ENCODE measurements at places on chromosomes 7 and 10. TPM values are rescaled to one million over a fixed set of nuclear protein-coding genes. Genes with fewer than 3 reads are reported as not detected.

DNA sequence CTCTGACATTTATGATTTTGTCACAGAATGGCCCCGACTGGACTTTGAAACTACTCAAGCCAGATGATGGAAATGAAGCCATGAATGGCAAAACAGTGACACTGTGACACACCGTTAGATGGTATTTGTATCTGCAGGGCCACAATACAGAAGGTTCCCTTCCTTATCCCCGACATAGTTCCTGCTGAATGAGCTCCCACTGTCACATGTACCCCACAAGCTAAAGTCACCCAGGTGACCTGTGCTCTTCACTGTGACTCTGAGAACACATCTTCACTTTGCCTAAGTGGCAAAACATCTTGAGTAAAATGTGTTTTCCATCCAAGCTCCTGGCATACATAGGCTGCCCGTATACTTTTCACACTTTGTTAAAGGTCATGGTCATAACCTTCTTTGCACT is 89.5 kb downstream of the LSM5 start:
- no peak for DNase-seq

- DNase-seq = no peak
These were observed 29.0 kb downstream of the AKR1D1 start for GRCh38 chr7:138105221-138105620.

GRCh38 chr10:6382081-6382480 is 179.3 kb downstream of the PFKFB3 start:
- DNase-seq = no peak

DNA sequence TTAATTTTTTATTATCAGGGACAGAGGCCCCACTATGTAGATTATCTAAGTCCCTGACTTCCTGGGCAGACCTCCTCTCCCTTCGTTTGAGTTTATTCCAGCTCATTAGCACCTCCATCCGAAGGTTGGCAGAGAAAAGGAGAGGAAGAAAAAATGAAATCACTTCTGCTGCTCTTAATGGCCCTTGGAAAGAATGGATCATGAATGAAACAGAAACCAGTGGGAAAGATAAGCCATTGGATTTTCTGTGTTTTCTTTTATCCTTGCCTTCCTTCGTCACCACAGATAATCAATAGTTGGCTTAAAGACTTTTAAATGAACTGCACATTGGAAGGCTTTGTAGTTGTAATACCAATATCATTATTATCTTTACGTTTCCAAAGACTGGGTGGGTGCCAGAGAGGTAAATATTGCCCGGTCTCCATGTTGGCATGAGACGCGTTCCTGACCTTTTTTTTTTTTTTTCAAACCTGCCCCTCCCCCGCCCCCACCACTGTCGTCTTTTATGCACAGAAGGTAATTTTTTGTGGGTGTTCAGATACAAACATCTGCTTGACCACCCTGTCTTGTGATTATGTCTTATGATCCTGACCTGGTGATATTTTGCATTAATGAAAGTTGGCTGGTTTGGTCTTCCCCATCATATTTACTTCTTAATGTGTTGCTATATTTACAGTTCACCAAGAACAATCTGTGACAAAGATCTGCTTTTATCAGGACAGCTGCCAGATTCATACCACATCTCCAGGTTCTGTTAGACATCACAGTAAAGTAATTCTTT is 116.8 kb downstream of the ARID5B start:
- DNase-seq = no peak

- no peak for DNase-seq
These were observed 318.2 kb downstream of the EXOC4 start for GRCh38 chr7:133571076-133571475.

- DNase-seq = no peak
These were observed 244.1 kb upstream of the DPP6 start for GRCh38 chr7:153808117-153808516.

GRCh38 chr7:104497379-104497967 is 169.1 kb downstream of the LHFPL3 start:
- DNase-seq = no peak

GRCh38 chr10:92800134-92800733 is 48.1 kb upstream of the EXOC6 start:
- no peak for DNase-seq

- no peak for DNase-seq
These were observed 63.5 kb downstream of the PAX2 start for GRCh38 chr10:100808876-100809275.

DNA sequence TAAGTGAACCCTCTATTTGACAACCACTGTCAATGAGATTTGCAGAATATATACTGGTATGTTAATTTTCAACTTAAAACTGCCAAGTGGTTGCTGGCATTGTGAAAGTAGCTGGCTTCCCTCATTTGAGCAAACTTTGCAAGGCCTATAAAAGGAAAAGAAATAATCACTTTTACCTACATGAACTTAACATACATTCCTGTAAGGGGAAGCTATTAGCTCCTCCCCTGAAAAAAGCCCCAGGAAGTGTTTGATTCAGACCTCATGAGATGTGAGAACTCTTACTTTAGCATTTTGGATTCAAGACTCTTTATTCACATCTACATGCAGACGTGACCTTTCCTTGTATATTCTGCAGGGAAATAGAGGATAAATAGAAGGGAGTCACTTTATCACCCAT is 175.6 kb downstream of the OTUD1 start:
- DNase-seq = no peak

DNA sequence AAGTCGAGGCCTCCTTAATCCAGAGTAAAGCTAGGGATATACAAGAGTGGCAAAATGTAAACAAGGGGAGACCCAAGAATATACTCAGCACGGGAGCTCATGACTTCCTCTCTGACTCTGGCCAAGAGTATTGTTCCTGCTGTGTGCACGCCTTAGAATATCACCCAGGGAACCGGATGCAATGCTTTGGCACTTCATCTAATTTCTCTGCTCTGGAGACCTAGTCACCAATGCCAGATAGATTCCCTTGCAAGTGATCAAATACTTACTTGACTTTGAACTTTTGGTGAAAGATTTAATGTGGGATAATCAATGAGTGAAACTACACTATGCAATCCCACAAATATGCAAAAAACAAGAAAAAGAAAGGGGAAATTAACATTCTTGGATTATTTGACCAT is 695.5 kb downstream of the INHBA start:
- DNase-seq = no peak

GRCh38 chr10:97090035-97090434 is 95.7 kb downstream of the SLIT1 start:
- no peak for DNase-seq

DNA sequence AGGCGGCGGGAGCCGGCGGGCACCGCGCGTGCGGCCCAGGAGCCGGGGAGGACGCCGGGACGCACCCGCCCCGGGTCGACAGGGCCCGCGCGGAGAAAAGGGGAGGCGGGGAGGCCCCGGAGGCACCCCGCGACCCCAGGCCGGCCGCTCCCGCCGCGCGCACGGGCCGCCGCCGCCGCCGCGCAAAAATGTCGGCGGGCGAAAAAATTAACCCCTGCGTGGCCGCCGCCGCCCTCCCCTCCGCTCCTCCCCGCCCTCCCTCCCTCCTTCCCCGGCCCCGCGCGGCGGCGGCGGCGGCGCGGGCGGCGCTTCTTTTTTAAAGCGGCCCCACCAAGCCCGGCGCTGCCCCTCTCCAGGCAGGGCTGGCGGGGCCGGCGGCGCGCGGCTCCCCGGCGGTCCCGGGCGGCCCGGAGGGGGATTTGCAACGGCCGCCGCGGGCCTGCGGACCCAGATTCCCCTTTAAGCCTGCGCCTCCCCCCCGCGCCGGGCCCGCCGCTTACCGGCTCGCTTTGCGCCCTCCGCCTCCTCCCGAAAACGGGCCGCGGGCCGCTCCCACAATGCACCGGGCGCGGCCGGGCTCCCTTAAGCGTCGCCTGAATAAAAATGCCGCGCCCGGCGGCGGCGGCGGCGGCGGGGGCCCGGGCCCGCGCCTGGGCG is 465 bp downstream of the SEPHS1 start:
- DNase-seq = no peak

GRCh38 chr7:102024005-102024768 is 206.8 kb downstream of the CUX1 start:
- no peak for DNase-seq

DNA sequence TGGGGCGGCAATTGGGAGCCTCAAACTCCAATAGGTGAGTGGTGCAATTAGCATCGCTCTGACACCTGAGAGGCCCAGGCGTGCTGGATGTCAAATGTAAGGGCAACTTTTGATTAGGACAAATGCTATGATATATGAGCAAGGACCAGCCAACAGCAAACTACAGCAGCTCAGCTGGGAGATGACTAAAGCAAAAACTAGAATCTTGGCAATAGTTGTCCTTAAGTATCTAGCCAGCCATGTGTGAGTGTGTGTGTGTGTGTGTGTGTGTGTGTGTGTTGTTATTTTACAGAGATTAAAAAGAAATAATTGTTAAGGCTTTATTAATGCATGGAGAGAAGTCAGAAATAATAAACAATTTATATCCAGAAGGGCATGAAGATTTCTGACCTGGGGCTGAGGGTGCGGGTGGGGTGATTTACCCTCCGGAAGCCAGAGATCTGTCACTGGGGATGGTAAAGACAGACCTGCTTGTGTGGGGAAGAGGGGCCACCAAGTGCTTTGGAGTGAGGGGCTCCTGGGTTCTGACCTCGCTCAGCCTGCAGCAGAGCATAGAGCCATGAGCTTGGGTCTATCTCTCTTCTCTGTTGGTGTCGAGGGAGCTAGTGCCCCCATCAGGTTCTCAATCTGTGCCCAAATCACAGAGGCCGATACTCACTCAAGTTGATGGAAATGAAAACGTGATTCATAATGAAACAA is 77.3 kb downstream of the EMX2 start:
- DNase-seq = no peak

GRCh38 chr7:130207642-130208041 is at the start of gene SSMEM1:
Gene SSMEM1, plus strand, starts transcription at chr7:130207860. Its CDS starts 51 bp downstream, at chr7:130207911.
- no peak for DNase-seq

DNA sequence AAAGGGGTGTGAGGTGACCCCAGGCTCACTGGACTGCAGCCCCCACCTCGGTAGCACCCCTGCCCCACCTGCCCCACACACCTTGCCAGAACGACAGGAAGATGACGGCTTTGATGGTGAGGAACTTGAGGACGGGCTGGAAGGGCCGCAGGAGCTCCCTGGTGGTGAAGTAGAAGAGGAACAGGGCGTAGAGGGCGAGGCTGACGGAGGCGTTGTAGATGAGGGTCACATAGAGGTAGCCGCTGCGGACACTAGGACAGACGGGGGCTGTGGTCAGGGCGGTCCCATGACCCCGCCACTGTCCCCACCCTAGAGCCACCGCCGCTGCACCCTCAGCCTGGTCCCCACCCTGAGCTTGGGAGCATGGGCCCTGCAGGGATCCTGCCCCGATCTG is 7.6 kb downstream of the TMEM184A start:
- no peak for DNase-seq

DNA sequence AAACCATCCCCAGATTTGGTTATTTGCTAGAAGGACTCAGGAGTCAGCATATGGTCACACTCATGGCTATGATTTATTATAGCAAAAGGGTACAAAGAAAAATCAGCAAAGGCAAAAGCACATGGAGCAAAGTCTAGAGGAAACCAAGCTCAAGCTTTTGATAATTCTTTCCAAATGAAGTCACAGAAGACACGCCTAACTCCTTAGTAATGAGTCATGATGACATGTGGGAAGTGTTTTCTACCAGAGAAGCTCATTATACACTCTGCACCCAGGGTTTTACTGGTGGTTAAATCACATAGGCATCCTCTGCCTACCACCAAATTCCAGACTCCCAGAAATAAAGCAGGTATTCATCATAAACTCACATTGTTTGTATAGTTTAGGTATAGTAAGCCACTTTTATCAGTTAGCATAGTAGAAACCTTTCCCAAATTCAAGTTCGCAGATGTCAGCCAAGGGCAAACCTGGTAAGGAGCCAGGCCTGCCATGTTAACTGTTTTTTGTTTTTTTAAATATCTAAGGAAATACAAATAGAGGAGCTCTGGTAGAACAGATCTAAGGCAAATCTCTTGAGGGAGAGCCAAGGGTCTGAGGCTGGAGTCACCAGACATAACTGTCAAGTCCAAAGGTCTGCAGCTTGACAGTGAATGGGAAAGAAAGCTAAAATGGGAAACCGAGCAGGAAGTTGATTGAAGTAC is 15.4 kb upstream of the HIBADH start:
- no peak for DNase-seq

The OPN4 gene
- not detected for total RNA-seq

The CPVL gene
- 28.8 TPM for total RNA-seq

The PRDX3 gene
- 125 TPM for total RNA-seq

The GRM8 gene
- not detected for total RNA-seq

The PAPOLB gene
- 0.12 TPM for total RNA-seq

The WIPF3 gene
- total RNA-seq = 1.6 TPM

All from omental fat pad (tissue), 4 donors.